ENCODE measurements at places on chromosomes 4 and X.

DNA sequence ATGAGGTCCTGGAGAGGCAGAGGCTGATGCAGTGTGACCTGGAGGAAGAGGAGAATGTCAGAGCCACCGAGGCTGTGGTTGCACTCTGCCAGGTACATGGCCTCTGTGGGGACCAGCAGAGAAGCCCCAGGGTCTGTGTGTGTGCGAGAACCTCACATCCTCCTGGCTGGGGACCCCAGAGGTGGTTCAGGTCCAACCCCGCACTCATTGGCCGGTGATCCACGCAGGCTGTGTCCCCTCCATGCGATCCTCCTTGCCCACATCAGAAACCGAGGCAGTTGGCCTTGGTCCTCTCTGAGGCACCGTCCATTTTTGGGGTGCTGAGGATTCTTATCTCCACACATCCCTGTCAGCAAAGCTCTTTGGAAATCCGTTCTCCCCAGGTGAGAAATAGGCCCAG, 45.3 kb downstream of the EVC start:
- no peak for DNase-seq

DNA sequence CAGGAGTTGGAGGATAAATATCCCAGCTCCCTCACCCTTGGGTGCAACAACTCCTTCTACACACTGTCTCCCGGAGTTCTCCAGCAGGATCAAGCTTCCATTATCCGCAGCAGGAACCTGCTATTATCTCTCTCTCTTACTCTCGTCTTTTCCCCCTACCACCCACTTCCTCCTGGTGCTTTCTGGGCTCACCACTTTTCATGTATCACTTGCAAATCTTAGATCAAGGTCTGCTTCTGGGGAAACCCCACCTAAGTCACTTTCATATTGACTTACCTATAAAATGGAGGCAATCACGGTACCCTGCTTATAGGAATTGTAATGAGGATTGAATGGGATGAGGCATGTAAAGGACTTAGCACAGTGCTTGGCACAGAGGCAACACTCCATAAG, 589.5 kb downstream of the BCOR start:
- DNase-seq: no peak

DNA sequence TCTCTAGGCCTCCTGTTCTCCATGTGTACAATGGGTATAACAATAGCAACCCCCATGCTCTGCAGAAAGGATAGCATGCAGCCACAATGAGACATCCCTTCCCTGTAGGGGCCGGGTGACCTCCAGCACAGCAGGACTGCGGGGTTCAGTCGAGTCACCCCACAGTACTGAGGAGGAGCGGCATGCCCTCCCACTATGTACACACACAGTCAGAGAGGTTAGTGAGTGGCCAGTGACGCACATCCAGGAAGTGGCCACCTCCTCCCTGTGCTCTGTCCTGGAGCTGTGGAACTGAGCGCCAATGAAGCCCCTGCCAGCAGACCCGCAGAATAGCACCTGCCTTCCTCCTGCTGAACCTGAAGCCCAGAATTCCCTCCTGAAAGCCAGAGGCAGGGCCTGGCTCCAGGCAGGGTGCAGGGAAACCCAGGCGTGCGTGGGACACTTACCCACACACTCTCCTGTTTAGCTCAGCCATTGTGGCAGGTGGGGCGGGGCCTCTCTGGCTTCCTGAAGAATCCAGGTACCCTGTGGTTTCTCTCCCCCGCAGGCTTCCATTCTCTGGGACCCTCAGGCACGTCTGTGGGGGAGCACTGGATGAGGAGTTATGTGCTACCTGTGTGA, 50.0 kb downstream of the WFS1 start:
- no peak for DNase-seq

DNA sequence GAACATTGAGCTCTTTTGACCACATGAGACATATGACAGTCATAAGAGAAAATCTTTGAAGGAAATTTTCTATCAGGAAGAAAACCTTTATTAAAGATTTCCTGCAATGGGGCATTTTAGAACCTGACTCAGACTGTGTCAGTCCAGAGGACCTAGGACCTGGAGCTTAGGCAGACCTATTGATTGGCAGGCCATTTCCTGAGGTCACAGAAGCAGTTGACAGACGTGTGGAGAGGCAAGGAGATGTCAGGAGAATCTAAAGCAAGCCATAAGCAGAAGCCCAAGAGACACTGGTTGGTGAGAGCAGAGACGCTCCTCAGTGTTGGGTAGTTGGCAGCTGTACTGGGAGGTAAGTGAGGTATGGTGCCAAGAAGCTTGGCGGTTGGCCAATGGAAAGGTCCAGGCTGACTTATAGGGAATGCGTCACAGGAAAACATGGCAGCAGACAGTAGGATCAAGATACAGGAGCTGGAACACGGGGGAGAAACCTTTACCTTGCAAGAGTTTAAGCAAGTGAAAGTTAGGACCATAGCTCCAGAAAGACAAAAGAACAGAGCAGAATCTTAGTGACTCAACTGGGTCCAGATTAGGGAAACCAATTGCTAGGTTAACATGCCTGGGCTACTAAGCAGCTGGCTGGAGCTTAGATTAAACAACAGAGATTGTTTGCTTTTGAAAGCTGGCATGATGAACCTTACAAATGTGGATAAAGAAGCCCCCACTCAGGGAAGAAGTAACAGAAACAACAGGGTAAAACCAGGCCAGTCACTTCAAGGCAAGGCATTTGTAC, 18.6 kb downstream of the PALLD start:
- DNase-seq: peak; percentile 83

- DNase-seq: no peak
Measured at GRCh38 chrX:53260836-53261235, 20.5 kb downstream of the IQSEC2 start.

DNA sequence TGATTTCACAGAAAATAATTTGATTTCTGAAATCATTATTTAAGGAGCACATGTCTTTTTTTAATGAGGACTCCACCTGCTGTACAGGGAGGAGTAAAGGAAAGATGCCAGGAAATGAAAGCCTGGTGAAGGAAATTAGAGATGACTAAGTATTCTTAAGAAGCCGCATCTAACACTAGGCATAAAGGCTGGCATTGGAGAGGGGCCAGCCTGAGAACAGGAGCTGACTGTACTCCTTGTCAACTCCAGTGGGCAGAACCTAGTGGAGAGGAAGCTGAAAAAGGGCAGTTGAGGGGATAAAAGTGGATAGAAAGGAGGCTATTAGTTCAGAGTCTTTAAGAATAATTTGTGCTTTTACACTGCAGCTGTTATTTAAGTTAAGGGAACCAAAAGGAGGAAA, 393.0 kb downstream of the PPP1R2C start:
- no peak for DNase-seq

- DNase-seq: no peak
Measured at GRCh38 chrX:81205551-81205950, 3.6 kb downstream of the SH3BGRL start.

DNA sequence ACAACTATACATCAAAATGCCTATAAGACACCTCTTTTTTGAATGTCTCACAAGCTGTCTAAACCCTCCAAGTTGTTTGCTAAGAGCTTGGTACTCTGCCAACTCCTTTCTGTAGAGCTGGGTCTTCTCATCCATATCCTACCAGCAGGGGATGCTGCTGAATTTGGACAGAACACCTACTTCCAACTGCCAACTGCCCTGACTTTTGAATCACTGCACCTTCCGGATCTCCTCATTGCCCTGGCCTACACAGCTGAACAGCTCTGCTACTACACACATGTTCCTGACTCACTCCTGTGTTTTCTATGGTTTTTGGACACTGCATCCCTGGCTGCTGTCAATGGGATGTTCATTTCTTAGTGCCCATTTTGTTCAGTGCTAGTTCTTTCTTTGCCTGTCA, 18.7 kb downstream of the FAM184B start:
- no peak for DNase-seq

DNA sequence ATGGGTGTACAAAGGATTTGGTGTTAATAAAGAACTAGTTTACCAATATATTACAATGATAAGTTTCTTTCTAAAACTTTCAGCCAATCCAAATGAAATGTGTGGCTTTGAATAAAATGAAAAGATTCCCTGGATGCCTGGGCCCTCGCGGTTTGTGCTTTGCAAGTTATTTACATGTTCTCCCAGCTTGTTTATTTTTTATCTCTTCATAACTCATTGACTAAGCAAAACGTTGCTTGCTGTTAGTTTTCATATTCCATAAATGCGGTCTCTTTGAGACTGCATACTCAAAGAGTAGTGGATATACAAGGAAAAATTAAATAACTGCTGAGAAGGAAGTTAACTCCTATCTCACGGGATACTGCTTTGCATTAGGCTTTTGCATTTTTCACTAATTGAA, 26.0 kb downstream of the FHDC1 start:
- DNase-seq: no peak

DNA sequence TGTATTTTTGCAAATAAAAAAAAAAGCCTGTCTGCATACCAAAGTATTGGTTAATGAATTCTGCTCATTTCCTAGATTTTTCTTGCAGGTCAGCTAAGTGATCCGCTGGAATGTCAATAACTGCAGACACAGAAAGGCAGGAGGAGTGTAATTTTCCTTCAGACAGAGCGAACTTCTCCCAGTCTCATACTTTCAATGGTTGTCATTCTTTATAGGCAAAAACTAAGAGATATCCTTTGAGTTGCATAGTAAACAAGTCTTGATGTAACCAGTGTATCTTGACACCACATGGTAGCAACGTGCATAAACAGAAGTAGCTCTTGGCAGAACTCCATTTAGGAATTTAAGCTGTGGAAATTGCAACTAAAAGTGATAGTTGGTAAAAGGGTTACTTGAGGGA, 8.2 kb downstream of the CAPN6 start:
- DNase-seq: no peak

- no peak for DNase-seq
Measured at GRCh38 chr4:147340111-147340510, 140.8 kb upstream of the EDNRA start.

Measured in NCI-H1092 (cell line).